Stimulated activated CD4-positive, alpha-beta T cell treated with anti-CD3 and anti-CD28 coated beads, Interleukin-12 subunit alpha, Interleukin-12 subunit beta, amount 100 ng/mL, for 24 hours (primary cell): ENCODE measurements at places on chromosomes 2 and 18.

GRCh38 chr2:6644261-6644660 lies 221.4 kb downstream of the CMPK2 start:
- no peak for DNase-seq

GRCh38 chr2:133167990-133168389 lies 400.3 kb downstream of the NCKAP5 start:
- no peak for DNase-seq

DNA sequence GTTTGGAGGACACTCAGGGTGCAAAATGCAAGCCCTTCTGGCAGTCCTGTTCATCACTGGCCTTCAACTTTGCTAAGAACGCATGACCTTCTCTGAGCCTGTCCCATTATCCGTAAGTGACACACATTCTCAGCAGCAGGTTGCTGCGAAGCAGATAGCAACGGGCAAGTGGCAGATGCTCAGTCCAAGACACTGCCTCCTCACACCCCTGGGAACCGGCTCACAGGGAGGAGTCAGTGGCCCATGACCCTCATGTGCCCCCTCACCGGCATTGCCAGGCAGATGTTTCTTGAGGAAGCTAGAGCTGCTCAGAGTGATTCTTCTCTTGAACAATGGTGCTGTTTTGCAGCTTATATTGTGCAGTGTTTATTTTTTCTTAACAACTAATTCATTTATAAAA lies 737.2 kb upstream of the HS6ST1 start:
- no peak for DNase-seq

DNA sequence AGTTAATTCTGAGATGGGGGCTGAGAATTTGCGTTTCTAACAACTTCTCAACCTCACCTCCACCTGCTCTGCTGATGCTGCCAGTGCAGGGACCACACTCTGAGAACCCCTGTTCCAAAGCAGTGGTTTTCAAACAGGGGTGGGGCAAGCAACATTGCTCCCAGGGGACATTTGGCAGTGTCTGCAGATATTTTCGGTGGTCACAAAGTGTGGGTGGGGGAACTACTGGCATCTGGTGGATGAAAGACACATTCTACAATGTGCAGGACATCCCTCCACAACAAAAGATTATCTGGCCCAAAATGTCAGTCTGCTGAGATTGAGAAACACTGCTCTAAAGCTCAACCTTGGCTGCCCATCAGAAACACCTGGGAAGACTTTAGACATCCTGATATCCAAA lies 188.7 kb upstream of the SATB2 start:
- no peak for DNase-seq

GRCh38 chr2:53356291-53356905 lies 411.2 kb upstream of the CHAC2 start:
- no peak for DNase-seq

DNA sequence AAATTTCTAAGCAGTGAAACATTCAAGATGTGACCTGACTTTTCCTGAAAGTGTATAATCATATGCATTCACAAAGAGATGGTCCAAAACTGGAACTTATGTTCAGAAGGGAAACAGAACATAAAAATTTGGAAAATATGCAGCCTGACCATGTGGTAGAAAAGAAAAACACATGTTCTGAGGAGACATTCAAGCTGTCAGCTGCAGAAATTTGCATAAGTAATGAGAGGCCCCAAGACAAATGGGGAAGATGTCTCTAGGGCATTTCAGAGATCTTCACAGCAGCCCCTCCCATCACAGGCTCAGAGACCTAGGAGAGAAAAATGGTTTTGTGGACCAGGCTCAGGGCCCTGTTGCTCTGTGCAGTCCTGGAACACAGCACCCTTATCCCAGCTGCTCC lies 123.8 kb downstream of the RPIA start:
- DNase-seq = no peak

- DNase-seq = no peak
Measured at GRCh38 chr2:28343971-28344715, 48.5 kb upstream of the FOSL2 start.

DNA sequence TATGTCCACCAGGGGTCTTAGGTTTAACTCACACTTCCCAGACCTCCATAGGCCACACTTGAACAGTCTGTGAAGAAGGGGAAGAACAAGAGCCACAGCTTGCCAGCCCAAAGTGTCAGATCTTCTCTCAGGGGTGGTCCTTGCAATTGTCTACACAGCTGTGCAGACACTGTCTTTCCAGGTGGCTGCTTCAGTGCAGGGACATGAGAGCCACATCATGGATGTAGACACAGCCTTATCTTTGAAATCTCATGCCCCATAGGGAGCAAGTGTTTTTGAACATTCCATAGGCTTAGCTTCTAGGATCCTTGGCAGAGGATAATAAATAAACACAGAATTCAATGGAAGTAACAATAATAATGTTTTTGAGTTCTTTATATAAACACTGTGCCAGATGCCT lies 6.7 kb downstream of the ZNF407 start:
- DNase-seq = no peak

DNA sequence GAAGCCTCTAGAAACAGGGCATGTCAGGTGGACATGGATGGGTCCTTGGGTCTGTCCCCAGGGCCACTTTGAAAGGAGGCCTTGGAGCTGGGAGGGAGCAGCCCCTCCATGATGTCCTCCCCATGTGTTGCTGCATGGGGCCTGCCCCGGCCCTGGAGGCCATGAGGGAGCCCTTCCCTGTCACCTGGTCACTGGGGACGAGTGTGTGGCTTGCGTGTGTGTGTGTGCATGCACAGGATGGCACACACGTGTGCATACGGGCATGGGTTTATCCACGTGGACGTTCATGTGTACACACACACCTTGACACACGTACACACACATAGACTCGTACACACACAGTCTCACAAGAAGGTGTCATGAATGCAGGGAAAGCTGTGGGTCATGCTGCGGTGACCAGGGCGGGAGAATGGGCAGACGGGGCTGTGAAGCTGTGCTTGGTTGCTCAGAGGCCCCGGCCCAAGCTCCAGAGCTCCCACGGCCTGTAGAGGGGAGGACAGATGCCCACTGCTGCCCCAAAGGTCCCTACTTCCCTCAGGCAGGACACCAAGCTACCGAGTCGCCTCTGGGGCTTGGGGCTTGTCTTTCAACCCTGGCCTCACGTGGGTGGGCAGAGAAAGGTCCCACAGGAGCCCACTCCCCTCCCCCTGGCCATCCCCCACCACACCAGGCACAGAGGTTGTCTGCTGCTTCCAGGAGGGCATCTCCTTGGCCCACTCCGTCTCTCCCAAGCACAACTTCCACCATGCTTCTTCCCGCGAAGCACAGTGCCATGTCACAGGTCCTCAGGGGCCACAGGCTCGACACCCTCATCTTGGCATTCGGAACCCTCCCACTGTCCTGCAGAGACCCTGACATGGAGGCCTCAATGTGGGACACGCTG lies 42.3 kb upstream of the GPC1 start:
- no peak for DNase-seq

DNA sequence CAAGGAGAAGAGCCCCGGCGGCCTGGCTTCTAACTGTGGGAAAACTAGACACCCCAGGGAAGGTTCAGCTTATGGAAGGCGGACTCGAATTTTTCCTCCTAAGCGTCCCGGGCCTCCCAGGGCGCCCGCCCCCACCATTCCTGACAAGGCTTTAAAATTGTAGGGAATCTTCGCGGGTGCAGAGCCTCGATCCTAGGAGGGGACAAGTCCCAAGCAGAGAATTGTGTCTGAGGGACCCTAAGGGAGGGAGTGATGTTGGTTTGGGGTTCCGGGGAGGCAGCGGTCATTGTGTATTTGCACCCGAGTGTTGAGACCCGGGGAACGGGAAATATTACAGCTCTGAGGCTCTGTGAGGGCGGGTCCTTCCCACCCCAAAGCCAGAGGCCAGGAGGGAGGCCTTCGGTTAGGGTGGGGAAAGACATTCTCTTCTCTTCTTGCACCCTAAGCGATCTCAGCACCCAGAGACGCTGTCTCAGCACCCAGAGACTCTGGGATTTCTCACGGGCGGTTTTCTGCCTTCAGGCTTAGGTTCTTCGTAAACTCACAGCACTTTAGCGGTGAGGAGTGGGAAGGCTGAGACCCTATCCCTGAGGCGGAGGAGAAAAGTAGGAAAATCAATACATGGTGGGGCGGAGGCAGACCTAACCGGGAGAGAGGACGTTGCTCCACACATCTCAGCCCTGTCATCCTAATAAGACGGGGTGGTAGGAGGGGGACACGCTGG lies 7.6 kb downstream of the OSR1 start:
- no peak for DNase-seq

DNA sequence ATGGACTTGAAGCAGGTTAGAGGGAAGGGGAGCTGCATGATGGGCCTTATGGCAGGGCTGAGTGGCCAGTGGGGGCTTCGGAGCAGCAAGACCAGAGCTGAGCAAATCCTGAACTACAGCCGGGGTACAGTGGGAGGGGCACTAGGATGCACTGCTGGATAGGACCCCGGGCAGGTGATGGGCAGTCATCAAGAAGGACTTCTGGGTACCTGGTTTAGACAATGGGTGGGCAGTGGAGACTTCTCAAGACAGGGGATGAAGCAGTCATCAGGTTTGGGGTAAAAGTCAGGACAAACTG lies 507.4 kb upstream of the MYT1L start:
- DNase-seq = no peak

DNA sequence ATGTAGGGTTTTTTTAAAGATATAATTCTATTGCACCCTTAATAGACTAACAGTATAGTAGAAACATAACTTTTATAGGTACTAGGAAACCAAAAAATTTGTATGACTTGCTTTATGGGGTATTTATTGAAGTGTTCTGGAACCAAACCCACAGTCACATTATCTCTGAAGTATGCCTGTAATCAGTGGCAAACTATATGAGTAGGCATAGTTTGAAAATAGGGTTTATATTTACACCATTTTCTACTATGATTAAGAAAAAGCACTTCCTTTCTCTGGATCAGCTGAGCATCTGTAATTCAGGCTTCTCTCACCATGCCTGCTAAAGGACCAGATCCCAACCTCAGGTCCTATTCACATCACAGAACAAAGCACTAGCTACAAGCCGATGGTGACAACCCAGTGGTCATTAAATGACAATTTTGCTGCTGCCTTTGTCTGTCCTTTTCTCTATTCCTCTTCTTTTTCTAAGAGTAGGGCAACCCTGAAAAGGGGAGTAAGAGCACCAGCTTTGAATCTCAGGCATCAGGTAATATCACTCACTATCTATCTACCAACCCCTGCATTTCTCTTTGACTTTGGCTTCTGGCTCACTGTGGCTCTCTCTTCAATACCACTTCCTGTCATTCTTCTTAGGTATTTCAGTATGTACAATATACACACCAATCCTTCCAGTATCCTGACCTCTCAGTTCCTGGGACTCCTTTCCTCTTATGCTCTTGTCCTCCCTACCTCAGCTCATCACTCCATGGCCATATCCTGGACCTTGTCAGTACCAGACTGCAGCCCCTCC lies 14.4 kb downstream of the NEMP2 start:
- DNase-seq = no peak

- no peak for DNase-seq
Measured at GRCh38 chr2:72008608-72009007, 139.1 kb downstream of the CYP26B1 start.

- peak; percentile 54 for DNase-seq
Measured at GRCh38 chr2:180980106-180980942, at the start of gene UBE2E3. TSS of gene UBE2E3 (plus strand) at chr2:180980605. CDS start at chr2:180982043, 1,438 bp downstream.

DNA sequence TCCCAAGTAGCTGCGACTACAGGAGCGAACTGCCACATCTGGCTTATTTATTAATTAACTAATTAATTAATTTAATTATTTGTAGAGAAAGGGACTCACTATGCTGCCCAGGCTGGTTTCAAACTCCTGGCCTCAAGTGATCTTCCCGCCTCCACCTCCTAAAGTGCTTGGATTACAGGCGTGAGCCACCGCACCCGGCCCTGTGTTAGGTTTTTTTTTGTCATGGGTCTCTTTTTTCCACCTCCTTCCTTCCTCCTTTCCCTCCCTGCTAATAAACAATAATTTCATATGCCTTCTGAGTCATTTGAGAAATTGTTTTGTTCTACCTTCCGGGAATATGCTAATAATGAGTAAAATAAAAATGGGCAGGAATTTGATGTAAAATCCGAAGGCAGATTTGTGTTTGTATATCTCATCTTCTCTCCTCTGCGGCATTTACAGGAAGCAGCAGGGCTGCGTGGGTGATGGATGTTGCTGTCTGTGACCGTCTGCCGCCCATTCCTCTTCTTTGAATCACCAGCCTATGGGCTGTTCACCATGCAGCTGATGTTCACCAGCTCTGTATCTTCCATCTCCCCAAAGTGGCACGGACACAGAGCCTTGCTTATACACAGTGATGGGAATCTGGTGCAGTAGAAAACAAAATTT lies 89.9 kb downstream of the ACSL3 start:
- no peak for DNase-seq
